ENCODE measurements at places on chromosomes 2 and 18.

DNA sequence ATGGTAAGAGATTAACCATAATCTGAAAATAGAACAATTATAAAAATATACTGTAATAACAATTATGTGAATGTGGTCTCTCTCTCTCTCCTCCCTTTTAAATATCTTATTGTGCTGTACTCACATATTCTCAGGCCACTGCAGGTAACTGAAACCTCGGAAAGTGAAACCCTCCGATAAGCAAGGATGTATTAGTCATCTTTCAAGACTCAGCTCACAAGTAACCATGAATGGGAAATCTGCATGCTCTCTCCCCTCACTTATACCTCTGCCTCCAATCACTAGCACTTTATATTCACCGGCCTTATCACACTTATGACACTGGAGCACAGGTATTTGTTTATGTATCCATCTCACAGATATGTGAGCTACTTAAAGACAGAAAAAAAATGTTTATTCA lies 139.7 kb downstream of the LRP2 start:
- no peaks in the 10 kb centered on the region for H3K27me3 ChIP-seq
- H3K4me1 ChIP-seq, result no peaks in the 10 kb centered on the region
- DNase-seq, result no peak
- H3K27ac ChIP-seq, result no peak overlapping the region
- peaks cover 86% of the 10 kb centered on the region for H3K36me3 ChIP-seq
- no peak overlapping the region for H3K4me3 ChIP-seq

GRCh38 chr2:23525137-23525765 lies 140.3 kb downstream of the KLHL29 start:
- DNase-seq, result no peak
- no peak overlapping the region for H3K4me3 ChIP-seq
- H3K27ac ChIP-seq, result no peak overlapping the region
- no peaks in the 10 kb centered on the region for H3K27me3 ChIP-seq

DNA sequence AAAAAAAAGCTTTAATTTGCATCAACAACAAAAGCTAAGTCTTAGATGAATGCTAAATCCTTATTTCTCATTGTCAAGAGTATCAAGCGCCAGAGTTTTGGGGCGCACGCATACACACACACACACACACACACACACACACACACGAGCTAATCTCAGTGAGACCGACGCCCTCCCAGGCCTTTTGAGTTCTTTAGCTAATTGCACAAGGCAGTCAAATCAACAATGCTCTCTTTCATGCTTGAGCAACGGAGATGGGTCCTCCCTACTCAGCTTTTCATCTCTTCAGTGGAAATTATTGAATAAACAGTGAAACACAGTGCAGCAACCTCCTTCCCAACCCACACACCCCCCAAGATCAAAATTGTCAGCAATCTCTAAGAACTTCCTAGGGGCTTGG lies 19.2 kb downstream of the GKN1 start:
- DNase-seq, result no peak
- no peaks in the 10 kb centered on the region for H3K36me3 ChIP-seq
- no peak overlapping the region for H3K4me3 ChIP-seq
- no peaks in the 10 kb centered on the region for H3K4me1 ChIP-seq

DNA sequence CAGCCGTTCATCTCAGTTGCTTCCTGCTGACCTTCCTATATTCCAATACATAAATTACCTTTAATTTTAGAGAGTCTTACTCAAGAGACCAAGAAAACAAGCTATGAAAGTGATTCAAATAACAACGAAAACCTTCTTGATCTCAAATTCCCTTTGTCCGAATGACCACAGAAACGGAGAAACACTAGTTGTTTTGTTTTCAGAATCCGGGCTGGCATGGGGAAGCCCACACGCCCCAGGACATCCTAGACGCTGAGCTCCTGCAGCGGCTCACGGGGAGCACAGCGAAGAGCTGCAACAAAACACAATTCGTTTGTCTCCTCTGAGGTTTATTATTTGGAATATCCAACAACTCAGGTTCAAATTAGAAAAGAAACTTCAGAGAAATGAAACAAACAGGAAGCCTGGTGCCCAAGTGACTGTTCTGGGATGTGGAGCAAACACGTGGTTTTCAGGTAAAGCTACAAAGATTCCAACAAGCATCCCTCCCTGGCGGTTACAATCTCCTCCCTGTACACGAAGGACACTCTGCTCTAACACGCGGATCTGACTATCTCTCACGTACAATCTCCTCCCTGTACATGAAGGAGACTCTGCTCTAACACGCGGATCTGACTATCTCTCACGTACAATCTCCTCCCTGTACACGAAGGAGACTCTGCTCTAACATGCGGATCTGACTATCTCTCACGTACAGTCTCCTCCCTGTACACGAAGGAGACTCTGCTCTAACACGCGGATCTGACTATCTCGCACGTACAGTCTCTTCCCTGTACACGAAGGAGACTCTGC lies 237.5 kb downstream of the TWIST2 start:
- no peak for DNase-seq
- H3K4me1 ChIP-seq, result no peaks in the 10 kb centered on the region
- H3K27me3 ChIP-seq, result no peaks in the 10 kb centered on the region
- no peak overlapping the region for H3K27ac ChIP-seq
- no peak overlapping the region for H3K4me3 ChIP-seq

GRCh38 chr2:14424478-14425390 lies 207.8 kb upstream of the LRATD1 start:
- no peaks in the 10 kb centered on the region for H3K27me3 ChIP-seq
- no peaks in the 10 kb centered on the region for H3K4me1 ChIP-seq
- no peak overlapping the region for H3K27ac ChIP-seq
- DNase-seq, result no peak
- no peaks in the 10 kb centered on the region for H3K36me3 ChIP-seq

GRCh38 chr18:10054366-10054765 lies 140.6 kb downstream of the VAPA start:
- H3K36me3 ChIP-seq, result no peaks in the 10 kb centered on the region

DNA sequence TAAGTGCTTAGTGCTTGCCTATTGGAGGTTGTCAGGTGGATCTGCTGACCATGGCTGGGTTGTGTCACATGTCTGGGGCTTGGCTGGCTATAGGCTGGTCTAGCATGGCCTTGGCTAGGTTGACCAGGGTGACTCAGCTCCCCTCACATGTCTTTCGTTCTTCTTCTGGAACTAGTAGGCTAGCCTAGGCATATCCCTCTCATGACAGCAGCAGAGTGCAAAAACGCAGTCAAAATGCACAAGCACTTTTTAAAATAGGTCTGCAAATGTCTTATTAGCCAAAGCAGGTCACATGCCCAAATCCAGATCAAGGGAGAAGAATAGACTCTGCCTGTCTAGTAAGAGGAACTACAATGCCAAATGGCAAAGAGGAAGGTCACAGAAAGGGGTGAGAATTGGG lies 179.7 kb upstream of the ACVR2A start:
- no peaks in the 10 kb centered on the region for H3K36me3 ChIP-seq
- DNase-seq, result no peak
- H3K27me3 ChIP-seq, result no peaks in the 10 kb centered on the region
- no peaks in the 10 kb centered on the region for H3K4me1 ChIP-seq
- no peak overlapping the region for H3K4me3 ChIP-seq

- DNase-seq, result no peak
- H3K4me3 ChIP-seq, result no peak overlapping the region
- no peak overlapping the region for H3K27ac ChIP-seq
- H3K4me1 ChIP-seq, result no peaks in the 10 kb centered on the region
- H3K36me3 ChIP-seq, result no peaks in the 10 kb centered on the region
- no peaks in the 10 kb centered on the region for H3K27me3 ChIP-seq
Measured at GRCh38 chr2:112877423-112877822, 33.5 kb upstream of the IL37 start.

GRCh38 chr2:45614871-45615415 lies 3.9 kb upstream of the SRBD1 start:
- no peaks in the 10 kb centered on the region for H3K36me3 ChIP-seq
- no peak for DNase-seq
- H3K27ac ChIP-seq, result no peak overlapping the region
- H3K4me1 ChIP-seq, result no peaks in the 10 kb centered on the region
- H3K4me3 ChIP-seq, result no peak overlapping the region
- H3K27me3 ChIP-seq, result peaks cover 7% of the 10 kb centered on the region

DNA sequence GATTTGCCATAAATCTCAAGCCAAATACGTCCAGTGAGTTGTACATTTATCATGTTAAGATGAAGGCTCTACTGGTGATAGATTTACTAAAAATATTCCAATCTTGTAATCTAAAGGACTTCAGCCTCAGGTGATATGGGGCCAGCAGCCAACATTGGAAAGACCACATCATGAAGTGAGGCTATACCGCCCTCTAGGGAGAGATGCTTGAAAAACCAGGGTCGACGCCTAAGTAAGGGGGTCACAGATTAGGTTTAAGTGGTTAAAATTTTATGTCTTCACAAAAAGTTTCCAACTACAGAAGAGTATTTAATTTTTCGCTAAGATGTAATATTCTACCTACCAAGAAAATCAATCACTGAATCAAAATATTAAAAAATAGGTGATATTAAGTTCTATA lies 33.3 kb downstream of the DOCK10 start:
- no peak overlapping the region for H3K4me3 ChIP-seq
- H3K27ac ChIP-seq, result no peak overlapping the region
- no peaks in the 10 kb centered on the region for H3K27me3 ChIP-seq
- no peaks in the 10 kb centered on the region for H3K36me3 ChIP-seq

GRCh38 chr18:5444847-5445246 lies 99.0 kb downstream of the EPB41L3 start:
- no peaks in the 10 kb centered on the region for H3K4me1 ChIP-seq
- no peak for DNase-seq
- H3K27me3 ChIP-seq, result no peaks in the 10 kb centered on the region
- no peaks in the 10 kb centered on the region for H3K36me3 ChIP-seq
- H3K27ac ChIP-seq, result no peak overlapping the region
- H3K4me3 ChIP-seq, result no peak overlapping the region

- peaks cover 4% of the 10 kb centered on the region for H3K4me1 ChIP-seq
- no peak overlapping the region for H3K4me3 ChIP-seq
- no peaks in the 10 kb centered on the region for H3K27me3 ChIP-seq
- no peaks in the 10 kb centered on the region for H3K36me3 ChIP-seq
- no peak overlapping the region for H3K27ac ChIP-seq
Measured at GRCh38 chr2:16271231-16271896, 331.0 kb downstream of the MYCN start.

- peaks cover 33% of the 10 kb centered on the region for H3K4me1 ChIP-seq
- DNase-seq, result no peak
Measured at GRCh38 chr18:48944634-48945033, 6.1 kb downstream of the SMAD7 start.

DNA sequence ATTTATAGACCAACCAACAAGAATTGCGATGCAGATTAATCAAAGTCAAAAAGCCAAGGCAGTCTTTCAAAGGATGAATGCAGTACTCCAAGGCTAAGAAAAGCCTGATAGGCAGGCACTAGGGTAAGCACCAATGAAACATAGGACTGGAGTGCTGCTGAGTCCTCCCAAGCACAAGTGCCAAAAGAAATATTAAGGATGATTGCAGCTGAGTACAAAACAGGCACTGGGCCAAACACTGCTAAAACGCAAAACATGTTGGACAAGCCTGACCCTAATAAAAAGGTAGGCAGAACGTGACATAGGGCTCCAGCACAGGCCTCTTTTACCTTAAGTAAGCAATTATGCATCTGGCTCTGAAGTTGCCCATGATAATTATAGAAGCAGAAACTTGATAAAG lies 160.1 kb upstream of the LRP1B start:
- no peak for DNase-seq
- H3K27me3 ChIP-seq, result no peaks in the 10 kb centered on the region
- H3K27ac ChIP-seq, result no peak overlapping the region
- no peak overlapping the region for H3K4me3 ChIP-seq
- no peaks in the 10 kb centered on the region for H3K4me1 ChIP-seq
- H3K36me3 ChIP-seq, result no peaks in the 10 kb centered on the region

Data from neuronal stem cell (in vitro differentiated cells).